ENCODE measurements at places on chromosomes 6 and 20.
A peak's percentile ranks its signal among the peaks of the same experiment; 100 is the strongest.

DNA sequence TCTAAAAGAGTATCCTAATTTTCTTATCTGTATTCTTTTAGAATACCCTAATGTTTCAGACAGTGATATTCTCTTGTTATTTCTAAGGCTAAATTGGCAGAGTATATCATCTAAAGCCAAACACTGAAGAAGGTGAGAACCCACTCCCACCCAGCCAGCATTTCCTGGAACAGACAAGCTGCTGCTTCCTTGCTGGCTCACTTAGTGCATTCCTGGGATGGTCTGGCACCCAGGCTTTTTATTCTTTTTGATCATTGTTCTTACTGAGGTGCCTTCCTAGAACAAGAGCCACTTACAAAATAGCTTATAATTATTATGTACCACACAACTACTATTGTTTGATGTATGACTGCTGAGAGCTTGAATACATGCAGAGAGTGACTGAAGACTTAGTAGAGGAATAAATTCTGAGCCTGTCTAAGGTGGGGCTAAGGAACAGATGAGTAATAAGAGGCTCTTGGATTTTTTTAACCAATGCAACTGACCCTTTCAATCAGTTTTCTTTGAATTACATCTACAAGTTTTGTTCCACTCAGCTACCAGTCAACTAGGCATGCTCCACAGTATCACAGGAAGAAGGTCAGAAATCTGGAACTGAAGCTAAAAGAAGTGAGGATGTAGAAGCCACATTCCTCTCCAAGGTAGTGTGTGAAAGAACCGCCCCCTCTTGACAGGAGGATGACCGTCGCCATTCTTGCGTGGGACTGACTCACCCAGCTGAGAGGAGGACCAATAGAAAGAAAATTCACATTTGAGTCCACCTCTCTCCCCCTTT lies 30.1 kb downstream of the PRPH2 start:
- no peak for DNase-seq

GRCh38 chr20:57409672-57410397 lies 18.6 kb downstream of the RBM38 start:
- DNase-seq = no peak

DNA sequence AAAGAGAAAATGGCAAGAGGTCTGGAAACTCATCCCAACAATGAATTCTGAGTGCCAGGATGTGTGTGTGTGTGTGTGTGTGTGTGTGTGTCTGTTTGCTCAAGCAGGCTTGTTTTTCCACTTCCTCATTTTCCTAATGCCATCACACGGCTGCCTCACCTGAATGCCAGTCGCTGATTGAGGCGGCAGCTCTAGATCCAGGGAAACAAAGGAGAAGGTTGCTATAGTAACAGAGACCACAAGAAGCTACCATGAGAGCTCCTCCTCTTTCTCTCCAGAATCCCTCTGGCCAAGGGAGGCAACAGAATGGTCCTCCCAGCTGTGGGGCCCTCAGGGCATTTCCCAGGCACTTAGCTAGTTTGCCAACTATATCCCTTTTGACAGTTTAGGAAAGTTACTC lies 241.1 kb upstream of the TSHZ2 start:
- no peak for DNase-seq

DNA sequence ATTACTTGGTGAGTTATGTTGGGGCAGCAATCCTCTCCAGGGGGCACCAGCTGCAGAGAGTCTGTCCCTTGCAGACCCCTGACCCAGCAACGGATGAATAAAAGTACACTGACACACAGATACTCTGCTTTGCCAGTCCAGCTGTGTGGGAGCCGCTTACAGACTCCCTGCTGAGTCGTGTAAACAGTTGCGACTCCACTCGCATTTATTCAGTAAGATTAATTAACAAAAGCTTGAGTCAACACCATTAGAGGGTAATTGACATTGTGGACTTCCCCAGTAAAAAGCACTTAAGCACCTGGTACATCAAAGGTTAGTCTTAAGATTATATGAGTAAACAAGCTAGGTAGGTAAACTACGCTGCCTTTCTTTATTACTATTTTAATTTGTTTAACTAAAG lies 92.0 kb upstream of the TMEM181 start:
- peak; percentile 96 for DNase-seq

DNA sequence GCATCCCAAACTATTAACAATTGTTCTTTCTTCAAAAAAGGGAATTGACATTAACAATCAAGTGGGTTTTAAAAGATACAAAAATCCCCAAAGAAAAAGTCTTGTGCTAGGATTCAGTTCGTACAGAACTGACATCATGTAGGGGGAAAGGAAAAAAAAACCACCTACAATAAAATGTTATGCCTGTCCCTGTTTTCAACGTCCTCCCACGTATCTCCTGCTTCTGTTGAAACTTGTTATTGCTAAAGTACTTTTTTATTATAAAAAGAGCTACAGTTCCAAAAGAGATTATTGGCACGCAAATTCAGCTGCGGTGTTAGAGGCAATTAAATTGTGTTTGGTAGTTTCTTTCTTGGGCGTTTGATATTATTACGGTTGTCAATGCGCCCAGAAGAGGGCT lies 102.8 kb upstream of the PHACTR1 start:
- DNase-seq = no peak

- no peak for DNase-seq
Measured at GRCh38 chr6:92364948-92365541, 1054.3 kb downstream of the EPHA7 start.

DNA sequence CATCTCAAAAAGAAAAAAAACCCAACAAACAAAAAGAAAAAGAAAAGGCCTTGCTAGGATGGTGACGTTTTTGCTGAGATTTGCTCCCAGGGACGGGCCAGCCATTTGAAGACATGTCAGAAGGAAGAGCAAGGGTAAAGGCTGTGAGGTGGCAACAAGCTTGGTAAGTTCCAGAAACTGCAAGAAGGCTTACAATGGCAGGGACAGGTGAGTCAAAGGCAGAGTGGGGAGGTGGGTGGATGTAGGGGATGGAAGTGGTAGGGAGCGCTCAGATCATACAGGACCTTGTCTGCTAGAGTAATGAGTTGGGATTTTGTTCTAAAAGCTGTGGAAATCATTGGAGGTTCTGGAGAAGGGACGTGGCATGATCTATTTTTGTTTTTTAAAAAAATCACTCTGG lies 4.3 kb downstream of the KIF3B start:
- DNase-seq = no peak

DNA sequence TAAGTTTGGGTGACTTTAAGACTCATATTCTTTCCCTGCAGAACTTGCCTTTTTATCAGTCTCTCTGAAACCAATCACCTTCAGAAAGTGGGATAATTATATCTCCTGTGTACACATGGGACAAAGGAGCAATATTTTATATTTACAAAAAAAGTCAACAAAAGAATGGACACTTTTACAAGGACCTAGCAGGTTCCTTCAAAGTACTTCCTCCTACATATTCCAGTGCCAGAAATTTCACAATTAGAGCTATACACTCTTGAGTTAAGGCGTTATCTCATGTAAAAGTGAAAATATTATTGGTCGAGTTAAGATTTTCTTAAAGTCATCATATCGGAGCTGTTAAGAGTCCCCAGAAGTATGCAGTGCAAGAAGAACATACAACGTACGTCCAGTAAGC lies 98.9 kb upstream of the MAFB start:
- DNase-seq = no peak

DNA sequence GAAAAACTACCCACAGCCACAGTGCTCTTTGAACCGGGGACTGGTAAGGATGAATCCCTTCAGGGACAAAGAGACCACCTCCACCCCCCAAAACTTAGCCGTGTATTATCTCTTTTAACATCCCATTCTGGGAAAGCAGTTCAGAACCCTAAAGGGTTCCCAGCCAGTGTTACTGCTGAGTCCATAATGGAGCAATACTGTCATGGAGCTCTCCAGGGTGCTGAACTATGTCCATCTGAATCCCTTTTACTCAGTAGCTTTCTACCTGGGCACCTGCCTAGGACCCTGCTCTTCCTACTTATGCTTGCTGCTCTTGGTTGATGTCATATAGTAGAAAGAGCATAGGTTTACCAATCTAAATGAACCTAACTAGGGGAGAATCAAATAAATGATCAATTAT lies 22.3 kb upstream of the SAYSD1 start:
- DNase-seq = no peak

- no peak for DNase-seq
Measured at GRCh38 chr6:85273046-85273445, 176.8 kb upstream of the NT5E start.

- no peak for DNase-seq
Measured at GRCh38 chr6:43378631-43379030, 9.2 kb upstream of the ZNF318 start.

GRCh38 chr6:118577972-118578371 lies 29.9 kb downstream of the PLN start:
- no peak for DNase-seq

DNA sequence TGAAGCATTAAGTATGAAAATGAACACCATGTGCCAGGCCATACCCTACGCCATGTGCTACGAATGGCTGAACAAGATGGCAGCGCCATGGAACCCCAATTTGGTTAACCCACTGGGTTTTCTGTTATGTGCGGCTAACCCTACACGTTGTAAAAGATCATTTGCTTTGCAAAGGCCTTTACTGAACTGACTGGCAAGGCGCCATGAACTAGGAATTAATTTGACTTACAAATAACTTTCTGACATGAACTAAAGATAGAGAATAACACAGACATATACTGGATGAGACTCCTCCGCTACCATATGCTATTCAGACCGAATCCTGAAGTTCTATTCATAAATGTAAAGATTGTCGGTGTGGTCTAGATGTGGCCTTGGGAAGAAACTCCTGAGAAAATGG lies 3.9 kb downstream of the CNKSR3 start:
- no peak for DNase-seq

- DNase-seq = no peak
Measured at GRCh38 chr6:90557006-90557405, 29.9 kb downstream of the MAP3K7 start.

GRCh38 chr6:20572288-20572687 lies 38.0 kb downstream of the CDKAL1 start:
- no peak for DNase-seq

- DNase-seq = no peak
Measured at GRCh38 chr20:38173237-38174156, 8.4 kb upstream of the TGM2 start.

DNA sequence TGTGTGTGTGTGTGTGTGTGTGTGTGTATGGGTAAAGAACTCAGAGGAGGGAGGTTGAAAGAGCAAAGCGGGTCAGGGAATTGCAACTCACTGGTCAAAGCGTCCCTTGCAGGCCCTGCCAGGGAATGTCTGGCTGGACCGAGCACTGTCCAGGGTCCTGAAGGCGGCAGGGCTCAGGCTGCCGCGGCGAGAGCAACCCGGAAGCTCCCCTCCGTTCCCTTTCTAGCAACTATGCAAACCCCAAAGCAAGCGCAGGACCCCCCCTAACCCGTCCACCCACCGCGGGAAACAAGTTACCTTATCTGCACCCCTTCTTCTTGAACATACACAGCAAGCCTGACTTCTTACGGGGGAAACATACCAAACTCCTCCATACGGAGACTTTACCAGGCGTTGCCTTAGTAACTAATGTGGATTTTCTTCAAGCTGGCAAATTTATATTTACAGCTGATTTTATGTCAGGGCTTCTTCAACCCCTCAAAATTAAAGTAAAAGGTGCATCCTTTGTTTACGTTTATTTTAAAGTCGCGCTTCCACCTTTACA lies 538 bp upstream of the GRM1 start:
- no peak for DNase-seq

DNA sequence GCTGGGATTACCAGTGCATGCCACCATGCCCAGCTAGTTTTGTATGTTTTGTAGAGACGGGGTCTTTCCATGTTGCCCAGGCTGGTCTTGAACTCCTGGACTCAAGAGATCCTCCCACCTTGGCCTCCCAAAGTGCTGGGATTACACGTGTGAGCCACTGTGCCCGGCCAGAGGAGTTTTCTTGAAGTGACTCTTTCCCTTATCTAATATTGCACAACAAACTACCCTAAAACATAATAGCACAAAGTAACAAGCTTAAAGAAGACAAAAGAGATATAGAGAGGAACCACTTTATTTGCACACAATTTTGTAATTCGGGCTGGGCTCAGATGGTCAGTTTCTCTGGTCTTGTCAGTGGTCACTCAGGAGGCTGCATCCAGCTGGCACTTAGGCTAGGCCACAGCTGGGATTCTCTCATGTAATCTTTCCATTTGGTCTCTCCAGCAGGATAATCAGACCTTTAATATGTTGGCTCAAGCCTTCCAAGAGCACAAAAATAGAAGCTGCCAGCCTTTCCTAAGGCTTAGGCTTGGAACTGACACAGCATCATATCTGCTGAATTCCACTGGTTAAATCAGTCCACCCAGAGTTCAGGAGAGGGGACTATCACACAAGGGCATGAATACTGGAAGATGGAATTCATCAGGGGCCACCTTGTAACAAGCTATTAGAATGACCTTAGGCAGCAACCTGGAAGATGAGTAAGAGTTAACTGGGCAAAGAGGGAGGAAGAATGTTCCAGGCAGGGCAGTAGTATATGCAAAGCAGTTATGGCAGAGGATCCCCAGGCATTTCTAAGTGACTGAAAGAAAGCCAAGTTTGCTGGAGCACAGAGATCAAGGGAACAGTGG lies 56.7 kb upstream of the PNRC1 start:
- DNase-seq = no peak

GRCh38 chr6:16803294-16804200 lies 42.3 kb upstream of the ATXN1 start:
- DNase-seq = no peak

DNA sequence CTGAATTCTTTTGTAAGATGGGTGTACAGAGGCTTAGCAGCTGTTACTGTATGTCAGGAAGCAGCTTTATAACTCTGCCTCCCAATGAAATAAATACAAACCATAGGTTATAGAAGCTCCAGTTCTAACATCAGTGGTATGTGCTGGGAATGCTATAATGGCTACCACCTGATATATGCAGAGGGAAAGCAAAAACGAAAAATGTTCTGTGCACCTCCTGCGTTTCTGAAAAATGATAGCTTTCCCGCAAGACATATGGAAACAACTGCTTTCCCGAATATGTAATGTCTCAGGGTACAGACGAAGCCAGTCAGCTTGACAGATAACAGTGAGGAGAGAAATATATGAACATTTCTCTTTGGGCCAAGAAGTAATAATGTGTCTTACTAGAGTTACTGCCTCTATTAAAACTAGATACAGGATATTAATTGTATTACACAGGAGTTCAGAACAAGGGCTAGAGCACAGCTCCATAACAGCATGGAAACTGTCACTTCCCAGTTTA lies 517.0 kb upstream of the NRSN1 start:
- DNase-seq = no peak

- peak; percentile 40 for DNase-seq
Measured at GRCh38 chr6:27837625-27838057, 74.6 kb downstream of the OR2B2 start.

- no peak for DNase-seq
Measured at GRCh38 chr6:22929311-22929985, 360.1 kb downstream of the HDGFL1 start.

DNA sequence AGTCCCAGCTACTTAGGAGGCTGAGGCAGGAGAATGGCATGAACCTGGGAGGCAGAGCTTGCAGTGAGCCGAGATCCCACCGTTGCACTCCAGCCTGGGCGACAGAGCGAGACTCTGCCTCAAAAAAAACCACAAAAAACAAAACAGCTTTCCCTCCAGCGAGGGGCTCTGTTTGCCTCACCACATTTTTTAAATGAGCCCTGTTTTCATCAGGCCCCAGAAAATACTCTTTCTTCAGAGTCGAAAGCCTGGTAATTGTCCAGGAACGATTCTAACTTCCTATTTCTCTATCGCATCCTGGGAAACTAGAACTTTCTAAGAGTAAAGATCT lies 12.2 kb downstream of the MTG2 start:
- no peak for DNase-seq

- no peak for DNase-seq
Measured at GRCh38 chr6:2508071-2508470, 242.7 kb downstream of the MYLK4 start.
